ENCODE measurements at places on chromosomes 1 and 21. TPM values are rescaled to one million over a fixed set of nuclear protein-coding genes. Genes with fewer than 3 reads are reported as not detected.

DNA sequence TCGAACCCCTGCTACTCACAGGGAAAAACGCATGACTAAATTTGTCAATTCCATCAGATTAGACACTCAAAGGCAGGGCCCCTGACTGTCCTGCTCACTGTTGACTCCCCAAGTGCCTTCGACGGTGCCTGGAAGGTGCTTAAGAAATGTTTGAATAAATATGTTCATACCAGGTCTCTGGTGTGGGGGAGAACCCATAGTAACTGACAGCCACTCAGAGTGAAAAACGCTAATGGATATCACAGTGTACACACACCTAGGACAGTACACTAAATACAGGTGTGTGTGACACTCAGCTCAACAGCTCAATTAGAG lies 39.7 kb upstream of the WASF2 start:
- H3K4me3 ChIP-seq = no peak overlapping the region
- H3K36me3 ChIP-seq = peaks cover 6% of the 10 kb centered on the region
- DNase-seq = peak; percentile 44

DNA sequence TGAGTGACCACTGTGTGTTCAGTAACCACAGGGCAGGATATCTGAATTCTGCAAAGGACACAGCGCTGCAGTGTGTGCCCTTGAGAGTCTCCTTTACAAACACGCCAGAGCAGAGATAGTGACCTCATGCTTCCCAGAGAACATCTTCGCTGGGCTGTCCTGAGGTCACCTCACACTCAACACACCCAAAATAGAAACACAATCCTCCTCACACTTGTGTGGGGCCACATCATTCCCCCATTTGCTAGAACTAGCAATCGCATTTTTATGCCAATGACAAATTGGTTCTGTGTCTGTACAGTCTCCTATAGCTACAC lies 140.1 kb upstream of the NRIP1 start:
- H3K4me3 ChIP-seq = no peak overlapping the region
- DNase-seq = no peak
- H3K27ac ChIP-seq = no peak overlapping the region
- H3K36me3 ChIP-seq = no peaks in the 10 kb centered on the region
- H3K27me3 ChIP-seq = no peaks in the 10 kb centered on the region

- no peaks in the 10 kb centered on the region for H3K27me3 ChIP-seq
- H3K36me3 ChIP-seq = no peaks in the 10 kb centered on the region
- DNase-seq = no peak
- H3K4me3 ChIP-seq = no peak overlapping the region
- H3K4me1 ChIP-seq = no peaks in the 10 kb centered on the region
Observed at GRCh38 chr1:108048301-108049177, 83.6 kb upstream of the VAV3 start.

- H3K27ac ChIP-seq = no peak overlapping the region
- H3K4me3 ChIP-seq = no peak overlapping the region
- no peaks in the 10 kb centered on the region for H3K27me3 ChIP-seq
- H3K36me3 ChIP-seq = peaks cover 30% of the 10 kb centered on the region
- no peaks in the 10 kb centered on the region for H3K4me1 ChIP-seq
Observed at GRCh38 chr1:40232444-40232843, 15.3 kb upstream of the TMCO2 start.

DNA sequence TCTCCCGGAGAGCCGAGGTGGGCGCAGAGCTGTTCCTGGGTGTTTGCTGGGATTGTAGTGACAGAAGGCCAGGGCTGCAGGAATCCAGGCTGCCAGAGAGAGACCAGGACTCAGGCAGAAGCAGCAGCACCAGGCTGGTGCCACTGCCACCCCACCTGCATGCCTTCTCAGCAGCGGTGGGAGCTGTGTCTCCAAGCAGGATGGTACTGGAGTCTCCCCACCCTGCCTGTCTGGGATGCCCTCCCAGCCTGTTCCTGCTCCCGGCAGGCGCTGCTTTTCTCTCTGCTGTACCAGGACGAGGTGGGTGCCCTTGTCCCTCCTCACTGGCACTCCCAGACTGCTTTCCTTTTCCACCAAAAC lies 4.5 kb upstream of the HES4 start:
- DNase-seq = no peak
- no peaks in the 10 kb centered on the region for H3K27me3 ChIP-seq
- no peaks in the 10 kb centered on the region for H3K36me3 ChIP-seq
- no peak overlapping the region for H3K27ac ChIP-seq
- no peak overlapping the region for H3K4me3 ChIP-seq
- H3K4me1 ChIP-seq = peaks cover 30% of the 10 kb centered on the region

DNA sequence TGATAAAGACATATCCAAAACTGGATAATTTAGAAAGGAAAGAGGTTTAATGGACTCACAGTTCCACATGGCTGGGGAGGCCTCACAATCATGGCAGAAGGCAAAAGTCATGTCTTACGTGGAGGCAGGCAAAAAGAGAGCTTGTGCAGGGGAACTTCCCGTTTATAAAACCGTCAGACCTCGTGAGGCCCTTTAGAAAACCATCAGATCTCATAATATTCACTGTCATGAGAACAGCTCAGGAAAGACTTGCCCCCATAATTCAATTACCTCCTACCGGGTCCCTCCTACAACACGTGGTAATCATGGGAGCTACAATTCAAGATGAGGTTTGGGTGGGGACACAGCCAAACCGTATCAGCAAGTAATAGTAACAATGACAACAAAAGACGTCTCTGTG lies 88.2 kb upstream of the SLC25A33 start:
- H3K27me3 ChIP-seq = no peaks in the 10 kb centered on the region
- H3K4me1 ChIP-seq = peaks cover 15% of the 10 kb centered on the region
- no peaks in the 10 kb centered on the region for H3K36me3 ChIP-seq
- no peak overlapping the region for H3K4me3 ChIP-seq
- no peak for DNase-seq

GRCh38 chr1:90220941-90221693 lies 226.2 kb downstream of the ZNF326 start:
- no peaks in the 10 kb centered on the region for H3K36me3 ChIP-seq
- H3K27ac ChIP-seq = no peak overlapping the region
- H3K4me1 ChIP-seq = no peaks in the 10 kb centered on the region
- no peak overlapping the region for H3K4me3 ChIP-seq
- no peaks in the 10 kb centered on the region for H3K27me3 ChIP-seq

- H3K4me1 ChIP-seq = no peaks in the 10 kb centered on the region
- no peak overlapping the region for H3K27ac ChIP-seq
- no peak for DNase-seq
Observed at GRCh38 chr21:37233551-37234146, 33.5 kb downstream of the VPS26C start.

GRCh38 chr1:7755448-7755847 lies 15.6 kb upstream of the VAMP3 start:
- no peaks in the 10 kb centered on the region for H3K36me3 ChIP-seq
- no peak for DNase-seq
- no peak overlapping the region for H3K27ac ChIP-seq
- no peak overlapping the region for H3K4me3 ChIP-seq
- H3K27me3 ChIP-seq = no peaks in the 10 kb centered on the region

DNA sequence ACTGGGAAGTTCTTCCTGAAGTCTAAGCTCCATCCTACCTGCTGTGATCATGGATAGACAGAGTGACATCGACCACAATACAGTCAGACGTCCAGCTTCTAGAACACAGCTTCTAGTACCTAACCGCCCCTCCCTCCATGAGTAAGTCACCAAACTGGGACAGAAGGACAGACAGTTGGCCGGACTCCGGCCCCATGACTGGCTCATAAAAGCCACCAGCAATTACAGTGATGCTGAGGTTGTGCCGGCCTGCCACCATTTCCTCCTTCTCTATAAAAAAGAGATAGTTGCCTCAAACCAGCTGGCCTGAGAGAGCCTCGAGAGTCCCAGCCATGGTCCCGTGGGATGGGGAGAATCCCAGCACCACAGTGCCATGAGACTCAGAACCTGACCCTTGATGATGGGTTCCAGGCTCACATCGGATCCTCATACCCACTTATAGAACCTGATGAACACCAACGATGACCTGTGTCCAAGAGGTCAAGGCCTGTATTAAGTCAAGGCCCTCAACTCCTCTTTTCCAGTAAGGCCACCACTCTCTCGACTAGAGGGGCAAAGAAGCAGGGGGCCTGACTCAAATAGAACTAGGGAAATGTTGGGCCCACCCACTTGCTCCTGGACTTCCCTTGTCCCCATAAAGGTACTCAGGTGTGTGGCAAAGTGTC lies 3.4 kb downstream of the MEF2D start:
- H3K36me3 ChIP-seq = no peaks in the 10 kb centered on the region
- no peak overlapping the region for H3K27ac ChIP-seq
- peaks cover 71% of the 10 kb centered on the region for H3K4me1 ChIP-seq

DNA sequence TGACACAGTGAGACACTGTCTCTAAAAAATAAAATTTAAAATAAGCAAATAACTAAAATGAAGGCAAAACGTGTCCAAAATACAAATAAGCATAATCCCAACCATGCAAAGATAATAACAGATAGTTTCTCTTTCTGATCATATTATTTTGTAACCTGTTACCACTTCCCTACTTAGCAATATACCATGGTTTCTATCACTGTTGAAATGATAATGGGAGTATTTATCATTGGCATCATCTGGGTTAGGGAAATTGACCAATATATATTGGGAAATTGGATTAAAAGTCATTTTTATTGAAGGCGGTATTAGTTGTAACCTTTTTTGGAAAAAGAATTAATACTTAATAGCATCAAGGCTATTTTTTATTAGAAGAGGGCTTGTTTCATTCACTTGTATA lies 47.0 kb downstream of the USP25 start:
- no peaks in the 10 kb centered on the region for H3K4me1 ChIP-seq
- no peaks in the 10 kb centered on the region for H3K27me3 ChIP-seq
- no peak overlapping the region for H3K27ac ChIP-seq
- H3K4me3 ChIP-seq = no peak overlapping the region

DNA sequence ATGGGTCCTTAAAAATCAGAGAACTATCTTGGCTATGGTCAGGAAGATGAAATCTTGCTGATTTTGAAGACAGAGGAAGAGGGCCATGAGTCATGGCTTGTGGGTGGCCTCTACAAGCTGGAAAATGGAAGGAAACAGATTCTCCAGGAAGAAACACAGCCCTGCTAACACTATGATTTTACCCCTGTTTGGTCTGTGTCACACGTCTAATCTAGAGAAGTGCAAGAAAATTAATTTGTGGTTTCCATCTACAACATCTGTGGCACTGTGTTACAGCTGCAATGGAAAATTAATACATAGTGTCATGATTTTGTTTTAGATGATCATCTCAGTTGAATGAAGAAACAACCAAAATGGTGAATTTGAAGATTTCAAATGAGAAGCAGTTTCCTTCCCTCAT lies 288.7 kb upstream of the NRIP1 start:
- H3K4me1 ChIP-seq = no peaks in the 10 kb centered on the region
- no peak overlapping the region for H3K4me3 ChIP-seq
- no peaks in the 10 kb centered on the region for H3K36me3 ChIP-seq
- no peak overlapping the region for H3K27ac ChIP-seq
- DNase-seq = no peak

DNA sequence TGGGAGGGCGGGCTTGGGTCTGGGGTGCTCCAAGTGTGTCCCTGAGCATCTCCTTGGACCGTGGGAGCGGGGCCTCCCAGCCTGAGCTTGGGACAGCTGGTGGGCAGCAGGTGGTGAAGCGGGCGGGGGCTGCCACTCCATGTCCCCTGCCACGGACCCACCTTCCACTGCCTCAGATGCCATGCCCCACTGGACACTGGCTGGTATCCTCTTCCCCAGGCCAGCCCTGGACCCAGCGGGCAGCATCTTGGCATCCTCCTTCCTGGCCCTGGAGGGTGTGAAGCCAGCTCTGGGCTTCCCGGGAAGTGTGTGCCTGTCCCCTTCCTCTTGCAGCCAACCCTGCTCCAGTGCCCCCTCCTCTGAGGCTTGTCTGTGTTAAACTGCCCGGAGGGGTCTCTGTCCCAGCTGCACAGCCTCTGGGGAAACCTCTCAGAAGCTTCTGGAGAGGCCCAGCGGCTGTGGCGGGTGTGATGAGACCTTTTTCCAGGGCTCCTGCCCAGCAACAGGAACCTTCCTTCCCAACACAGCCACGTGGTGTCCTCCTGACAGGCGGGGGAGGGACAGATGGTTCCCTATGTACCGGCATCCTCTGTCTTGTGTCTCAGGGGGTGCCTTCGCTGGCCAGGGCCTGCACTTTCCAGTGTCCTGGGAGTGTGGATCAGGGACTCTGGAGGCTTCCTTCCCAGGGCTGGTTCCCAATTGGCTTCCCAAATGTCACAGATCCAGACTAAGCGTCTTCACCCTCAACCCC lies 81.6 kb upstream of the DISP3 start:
- H3K36me3 ChIP-seq = no peaks in the 10 kb centered on the region
- H3K4me3 ChIP-seq = no peak overlapping the region
- no peaks in the 10 kb centered on the region for H3K4me1 ChIP-seq
- no peak overlapping the region for H3K27ac ChIP-seq

DNA sequence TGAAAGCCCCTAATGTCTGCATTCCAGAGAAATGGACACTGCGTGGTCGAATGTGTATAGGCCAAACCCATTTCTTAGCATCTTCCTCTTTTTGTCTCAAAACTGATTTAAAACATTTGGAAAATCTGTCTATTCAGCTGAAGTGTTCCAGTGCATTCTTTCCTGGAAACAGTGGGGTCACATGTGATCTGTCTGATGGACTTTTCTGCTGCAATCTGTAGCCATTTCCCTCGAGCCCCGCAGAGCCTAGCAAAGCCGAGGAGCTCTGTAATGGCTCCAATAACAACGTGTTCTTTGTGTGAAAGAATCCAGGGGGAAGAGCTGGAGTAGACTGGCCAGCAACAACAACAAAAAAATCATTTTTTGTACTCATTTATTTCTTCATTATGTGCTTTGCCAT lies 329.3 kb downstream of the BARHL2 start:
- no peak for DNase-seq
- H3K27ac ChIP-seq = no peak overlapping the region
- no peaks in the 10 kb centered on the region for H3K36me3 ChIP-seq
- no peaks in the 10 kb centered on the region for H3K27me3 ChIP-seq
- H3K4me3 ChIP-seq = no peak overlapping the region
- H3K4me1 ChIP-seq = peaks cover under 1% of the 10 kb centered on the region

DNA sequence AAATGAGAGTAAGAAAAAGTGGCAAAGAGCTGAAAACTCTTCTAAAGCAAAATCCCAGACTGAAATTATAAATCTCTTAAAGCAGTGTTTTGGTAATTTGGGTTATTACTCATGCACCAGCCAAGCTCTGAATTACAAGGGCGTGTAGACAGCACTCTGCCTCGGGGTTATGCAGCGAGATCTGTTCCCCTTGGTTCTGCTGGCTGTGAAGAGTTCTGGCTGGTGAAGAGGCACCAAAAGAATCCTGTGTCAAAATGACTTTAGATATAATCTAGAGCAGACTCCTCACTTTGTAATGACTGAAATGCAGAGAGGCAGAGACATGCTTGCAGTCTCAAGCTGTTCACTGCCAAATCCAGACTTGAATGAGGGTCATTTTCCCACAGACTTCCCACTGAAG lies 461.8 kb upstream of the CXADR start:
- no peak overlapping the region for H3K4me3 ChIP-seq
- no peak overlapping the region for H3K27ac ChIP-seq
- no peaks in the 10 kb centered on the region for H3K36me3 ChIP-seq
- no peaks in the 10 kb centered on the region for H3K27me3 ChIP-seq
- DNase-seq = no peak

- no peaks in the 10 kb centered on the region for H3K36me3 ChIP-seq
- no peaks in the 10 kb centered on the region for H3K27me3 ChIP-seq
- no peak for DNase-seq
- H3K4me3 ChIP-seq = no peak overlapping the region
Observed at GRCh38 chr21:46633566-46633965, 1.9 kb upstream of the PRMT2 start.

Gene KLF18
- not detected for total RNA-seq

Gene MRPS6
- total RNA-seq = 76.1 TPM

Gene DVL1
- 55.1 TPM for total RNA-seq

Gene SELENBP1
- 151 TPM for total RNA-seq

Gene ODR4
- 30.0 TPM for total RNA-seq

Gene RHD
- total RNA-seq = not detected

Gene GSTM5
- total RNA-seq = 2.8 TPM

Gene ATP6V1G3
- total RNA-seq = not detected

Gene LRRC71
- total RNA-seq = not detected

Gene EFNA1
- 69.4 TPM for total RNA-seq

Gene RGS13
- total RNA-seq = not detected

Measured in thyroid gland (tissue), 4 donors.